HL-60 (cell line): ENCODE measurements at places on chromosomes 12 and 14.

DNA sequence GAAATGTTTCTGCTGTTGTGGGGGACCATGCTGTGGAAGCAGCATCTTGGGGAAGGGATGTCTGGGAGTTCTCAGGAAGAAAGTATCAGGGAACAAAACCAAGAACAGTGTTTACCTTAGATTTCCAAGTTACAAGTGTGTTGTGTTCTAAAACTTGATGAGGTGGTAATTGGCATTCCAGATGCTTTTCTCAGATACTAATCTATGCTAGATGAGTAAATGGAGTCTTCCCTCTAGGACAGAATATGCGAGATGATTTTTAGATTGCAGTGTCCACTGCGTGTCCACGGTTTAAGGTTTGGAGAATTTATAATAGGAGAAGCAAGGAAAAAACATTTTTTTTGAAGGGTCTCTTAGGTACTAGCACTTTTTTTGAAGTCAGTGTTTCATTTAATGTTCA, 436.5 kb downstream of the PCNX1 start:
- DNase-seq, result no peak

DNA sequence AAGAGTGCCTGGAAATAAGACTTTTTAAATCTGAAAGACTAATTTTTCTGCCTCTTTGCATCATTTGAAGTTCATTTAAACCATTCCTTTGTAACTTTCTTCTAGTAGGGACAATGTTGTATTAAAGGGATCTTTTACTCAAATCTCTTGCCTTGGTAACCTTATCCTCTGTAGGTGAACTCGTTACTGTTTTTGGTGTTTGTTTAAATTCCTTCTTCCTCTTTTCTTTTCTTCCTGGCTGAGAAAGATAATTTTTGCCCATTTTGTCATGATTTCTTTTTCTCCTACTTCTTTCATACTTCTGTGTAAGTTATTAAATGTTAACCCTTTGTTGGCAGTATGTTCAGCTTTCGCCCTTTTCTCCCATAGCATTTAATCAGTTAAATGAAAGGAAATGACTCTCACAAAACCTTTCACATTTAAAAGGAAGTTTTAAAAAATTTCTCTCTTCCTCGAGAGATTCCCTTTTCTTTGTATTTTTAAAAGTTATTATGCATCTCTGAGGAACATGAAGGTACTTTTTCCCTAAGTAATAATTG, 10.3 kb downstream of the VEZT start:
- no peak for DNase-seq

GRCh38 chr12:94320109-94320508, 139.6 kb downstream of the CEP83 start:
- DNase-seq, result no peak

DNA sequence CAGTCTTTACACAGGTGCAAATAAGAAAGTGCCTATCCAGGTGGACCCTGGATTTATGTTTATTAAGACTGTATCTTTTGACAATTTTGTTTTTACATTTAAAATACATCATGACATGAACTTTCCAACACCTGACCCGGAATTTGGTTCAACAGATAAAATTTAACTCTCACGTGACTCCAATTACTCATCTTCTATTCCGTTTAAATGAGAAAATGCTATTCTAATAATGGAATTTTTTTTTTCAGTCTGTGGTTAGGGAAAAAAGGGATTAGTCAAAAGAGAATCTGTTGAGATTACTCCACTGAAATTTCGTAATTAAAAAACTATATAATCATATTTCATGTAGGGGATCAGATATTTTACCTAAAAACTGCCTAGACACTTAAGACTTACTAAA, 11.1 kb downstream of the VPS37B start:
- no peak for DNase-seq

DNA sequence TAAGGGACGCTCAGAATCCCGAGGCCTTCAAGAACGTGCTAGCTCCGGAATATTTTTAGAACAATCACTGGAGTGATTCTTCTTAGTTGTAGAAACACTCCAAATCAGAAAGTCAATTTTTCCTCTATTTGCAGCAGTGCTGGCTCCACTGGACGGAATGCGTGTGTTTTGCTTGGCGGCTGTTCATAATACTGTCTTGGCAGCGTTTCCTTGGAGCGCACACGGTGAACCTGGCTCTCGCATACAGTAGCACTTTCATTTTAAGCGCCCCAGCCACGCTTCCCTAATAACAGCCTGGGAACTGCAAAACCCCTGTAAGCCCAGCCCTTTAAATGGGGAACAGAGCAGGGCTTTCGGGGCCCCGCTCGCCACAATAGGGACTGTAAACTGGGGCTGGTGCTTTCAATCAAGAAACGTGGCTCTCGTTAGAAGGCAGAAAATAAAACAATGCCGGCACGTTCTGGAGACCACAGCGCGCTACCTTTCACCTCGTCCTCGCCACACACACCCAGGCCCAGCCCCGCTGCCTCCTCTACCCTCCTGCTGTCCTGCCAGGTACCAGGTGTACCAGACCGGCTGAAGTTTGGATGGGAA, 79.9 kb downstream of the BCL11B start:
- DNase-seq, result no peak

DNA sequence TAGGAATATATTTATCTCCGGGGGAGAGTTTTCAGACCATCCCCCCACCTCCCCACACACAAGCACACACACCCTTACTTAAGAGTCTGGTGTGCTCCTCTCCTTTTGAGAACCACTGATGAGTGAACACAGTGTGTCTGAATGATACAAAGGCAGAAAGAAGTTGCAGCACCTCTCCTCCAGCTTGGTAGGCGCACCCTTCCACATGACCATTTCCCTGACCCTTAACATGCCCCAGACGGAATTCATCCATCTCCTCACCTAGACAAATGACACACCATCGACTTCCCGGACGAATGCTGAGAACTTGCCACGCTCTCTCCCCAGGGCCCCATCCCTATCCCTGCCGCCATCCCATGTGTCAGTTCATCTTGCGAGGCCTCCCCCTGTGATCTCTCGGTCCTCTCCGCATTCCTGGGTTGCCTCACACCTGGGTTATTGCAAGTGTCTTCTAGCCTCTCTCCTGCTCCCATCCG, 3.9 kb downstream of the TNFRSF1A start:
- DNase-seq, result peak; percentile 44

- no peak for DNase-seq
Measured at GRCh38 chr14:102696332-102696731, 80.9 kb upstream of the TRAF3 start.

DNA sequence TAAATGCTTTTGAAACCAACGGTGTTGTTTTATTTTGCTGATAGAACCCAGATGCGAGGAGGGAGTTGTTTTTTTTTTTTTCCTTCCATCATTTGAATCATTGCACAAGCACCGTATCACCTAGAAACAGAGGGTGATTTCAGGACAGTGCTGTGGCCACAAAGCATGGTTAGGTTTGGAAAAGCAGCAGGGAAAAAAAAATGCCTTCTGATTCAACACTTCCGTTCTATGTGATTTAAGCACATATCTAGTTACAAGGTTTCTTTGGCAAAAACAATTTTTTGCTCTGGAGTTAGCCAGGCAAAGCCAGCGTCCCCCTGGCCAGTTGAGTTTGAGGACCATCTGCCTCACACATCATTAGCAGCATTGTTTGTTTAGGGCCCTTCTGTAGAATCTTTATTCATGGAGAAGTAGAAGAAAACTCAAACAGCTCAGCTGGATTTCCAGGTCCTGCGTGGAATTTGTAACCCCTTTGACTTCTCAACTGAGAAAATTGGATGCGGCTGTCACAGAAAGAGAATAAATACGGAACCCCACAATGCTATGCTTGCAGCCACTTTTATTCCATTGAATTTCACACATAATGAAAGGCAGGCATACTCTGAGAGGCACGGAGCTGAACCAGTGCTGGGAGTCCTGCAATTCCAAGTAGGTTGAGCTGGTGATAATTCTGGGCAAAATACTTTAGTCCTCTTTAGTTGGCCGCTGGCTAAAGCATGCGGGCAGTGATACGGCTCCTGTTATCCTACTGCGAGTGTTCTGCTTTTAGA, 17.0 kb upstream of the WNT5B start:
- DNase-seq, result peak; percentile 41

DNA sequence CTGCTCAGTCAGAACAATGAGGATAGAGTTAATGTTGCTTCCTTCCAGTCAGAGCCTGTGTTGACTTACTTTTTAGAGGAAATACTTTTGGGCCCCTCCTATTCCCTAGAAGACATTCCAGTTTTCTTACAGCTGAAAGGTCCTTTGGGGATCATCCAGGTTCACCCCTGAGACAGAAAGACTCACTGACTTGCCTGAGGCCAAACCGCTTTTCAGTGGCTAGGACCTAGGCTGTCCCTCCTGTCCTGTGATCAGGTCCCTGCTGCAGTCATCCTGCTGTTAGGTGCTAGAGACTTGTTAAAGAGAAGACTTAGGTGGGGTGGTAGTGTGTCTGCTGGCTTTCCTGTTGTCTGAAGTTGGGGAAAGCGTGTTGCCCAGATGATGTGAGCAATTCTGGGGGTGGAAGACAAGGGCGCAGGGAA, 39.6 kb downstream of the SUSD6 start:
- no peak for DNase-seq

- DNase-seq, result no peak
Measured at GRCh38 chr14:49692193-49692757, 645 bp upstream of the KLHDC1 start.

GRCh38 chr12:1879633-1880032, 38.8 kb downstream of the CACNA2D4 start:
- no peak for DNase-seq

GRCh38 chr12:31478425-31478824, 112.5 kb downstream of the DENND5B start:
- DNase-seq, result no peak
